ENCODE measurements at places on chromosomes 6 and 20.

DNA sequence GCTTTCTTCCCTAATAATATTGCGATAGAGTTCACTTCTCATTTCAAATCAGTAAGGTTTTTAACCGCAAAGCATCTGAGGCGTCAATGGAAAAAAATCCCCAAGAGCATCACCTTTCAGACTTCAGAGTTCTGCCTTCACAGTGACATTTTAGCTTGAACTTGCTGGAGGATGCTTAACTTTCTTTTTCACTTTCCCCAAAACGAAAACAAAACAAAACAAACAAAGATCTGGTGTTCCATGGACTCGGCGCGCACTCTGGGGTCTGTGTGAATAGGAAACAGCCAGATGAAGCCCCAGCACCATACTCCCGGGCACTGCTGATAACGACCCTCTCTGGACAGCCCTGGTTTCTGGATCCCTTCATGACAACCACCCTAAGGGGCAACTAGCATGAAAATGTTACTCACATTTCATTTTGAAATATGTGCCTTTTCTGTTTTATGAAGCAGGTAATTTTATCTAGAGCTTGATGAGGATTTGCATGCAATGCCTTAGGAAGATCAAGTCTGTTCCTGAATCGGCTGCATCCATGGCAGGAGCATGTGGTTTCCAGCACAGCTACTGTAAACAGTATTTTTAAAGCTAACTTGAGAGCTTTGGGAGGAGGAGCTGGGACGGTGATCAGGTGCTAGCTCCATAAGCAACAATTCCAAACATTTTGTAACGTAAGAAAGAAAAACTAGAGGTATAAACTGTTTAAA, 44.5 kb downstream of the RAMACL start:
- DNase-seq: no peak

GRCh38 chr20:33812908-33813462, 1.8 kb downstream of the CHMP4B start:
- no peak for DNase-seq

- no peak for DNase-seq
Observed at GRCh38 chr20:37387519-37388269, 41.8 kb downstream of the SRC start.

GRCh38 chr20:51100617-51101016, 77.7 kb upstream of the KCNG1 start:
- DNase-seq: no peak

DNA sequence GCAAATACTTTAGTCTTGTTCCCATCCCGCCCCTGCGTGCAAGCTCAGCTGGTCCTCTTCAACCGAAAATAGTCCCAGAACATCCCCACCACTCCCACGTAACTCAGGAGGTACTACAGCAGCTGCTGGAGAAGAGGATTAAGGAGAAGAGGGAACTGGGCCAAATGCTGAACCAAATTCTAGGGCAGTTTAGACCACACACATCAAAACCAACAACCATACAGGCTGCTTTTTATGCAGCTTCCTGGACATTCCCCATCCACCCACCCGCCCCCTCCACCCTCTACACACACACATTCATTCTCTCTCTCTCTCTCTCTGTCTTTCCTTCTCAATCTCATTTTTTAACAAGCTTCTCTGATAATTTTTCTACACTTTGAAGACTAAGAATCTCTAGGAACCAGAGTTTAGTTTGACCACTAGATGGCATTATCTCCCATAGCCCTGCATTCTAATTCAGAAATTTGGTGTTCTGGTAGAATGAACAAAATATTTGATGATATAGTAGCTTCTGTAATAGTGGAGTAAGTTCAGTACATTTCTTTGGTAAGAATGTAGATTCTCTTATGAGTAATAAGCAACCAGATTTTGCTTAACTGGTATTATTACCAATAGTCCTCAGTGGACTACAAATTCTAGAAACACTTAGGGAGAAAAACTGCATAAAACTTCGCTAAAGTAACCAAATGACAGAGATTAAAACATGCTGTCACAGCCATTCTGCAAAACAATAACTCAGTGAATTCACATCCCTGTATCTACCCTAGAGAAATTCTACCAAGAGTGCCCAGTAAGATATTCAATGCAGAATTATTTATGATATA, 52.1 kb upstream of the BEND6 start:
- DNase-seq: no peak

GRCh38 chr6:45462190-45463134, 84.7 kb upstream of the SUPT3H start:
- no peak for DNase-seq

GRCh38 chr6:170087941-170088581, 202.8 kb downstream of the DLL1 start:
- peak; percentile 45 for DNase-seq

DNA sequence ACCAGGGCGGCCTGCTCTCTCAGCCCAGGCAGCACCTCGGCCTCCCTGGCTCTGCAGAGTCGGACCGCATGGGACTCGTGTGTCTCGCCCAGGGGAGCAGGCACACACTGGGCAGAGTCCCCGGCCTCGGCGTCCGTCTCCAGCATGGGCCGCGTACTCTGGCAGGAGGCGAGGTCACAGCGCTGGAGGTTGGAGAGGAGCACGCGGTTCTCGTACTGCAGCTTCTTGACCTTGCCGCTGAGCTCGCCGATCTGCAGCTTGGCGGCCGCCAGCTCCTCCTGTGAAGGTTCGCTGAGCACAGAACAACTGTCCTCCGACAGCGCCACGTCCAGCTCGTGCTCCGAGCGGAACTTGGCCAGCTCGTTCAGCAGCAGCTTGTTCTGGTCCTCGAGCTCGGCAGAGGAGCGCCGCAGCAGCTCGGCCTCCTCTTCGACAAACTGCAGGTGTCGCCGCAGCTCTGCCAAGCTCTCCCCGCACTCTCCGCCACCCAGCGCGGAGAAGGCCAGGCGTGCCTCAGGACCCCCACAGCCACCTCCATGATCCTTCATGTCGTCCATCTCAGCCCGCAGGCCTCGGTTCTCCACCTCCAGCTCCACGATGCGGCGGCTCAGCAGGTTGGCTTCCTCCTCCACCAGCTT, 42.0 kb upstream of the DSN1 start:
- no peak for DNase-seq

- no peak for DNase-seq
Observed at GRCh38 chr20:46206992-46207549, 89.0 kb downstream of the CD40 start.

DNA sequence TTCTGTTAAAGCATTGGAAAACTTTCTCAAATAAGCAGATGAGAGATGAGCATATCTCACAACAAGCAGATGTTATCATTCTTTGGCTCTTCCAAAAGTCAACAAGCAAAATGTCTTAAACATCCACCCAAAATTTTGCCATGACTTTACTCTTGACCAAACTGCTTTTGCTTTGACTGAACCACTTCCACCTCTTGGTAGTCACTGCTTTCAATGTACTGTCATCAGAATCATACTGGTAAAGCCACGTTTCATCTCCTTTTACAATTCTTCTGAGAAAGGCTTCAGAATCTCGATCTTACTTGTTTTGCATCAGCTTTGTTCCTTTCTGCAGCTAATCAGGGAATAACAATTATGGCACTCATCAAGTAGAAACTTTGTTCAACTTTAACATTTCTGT, 498.5 kb upstream of the GJE1 start:
- no peak for DNase-seq

- no peak for DNase-seq
Observed at GRCh38 chr6:88895911-88896310, 67.5 kb downstream of the RNGTT start.

DNA sequence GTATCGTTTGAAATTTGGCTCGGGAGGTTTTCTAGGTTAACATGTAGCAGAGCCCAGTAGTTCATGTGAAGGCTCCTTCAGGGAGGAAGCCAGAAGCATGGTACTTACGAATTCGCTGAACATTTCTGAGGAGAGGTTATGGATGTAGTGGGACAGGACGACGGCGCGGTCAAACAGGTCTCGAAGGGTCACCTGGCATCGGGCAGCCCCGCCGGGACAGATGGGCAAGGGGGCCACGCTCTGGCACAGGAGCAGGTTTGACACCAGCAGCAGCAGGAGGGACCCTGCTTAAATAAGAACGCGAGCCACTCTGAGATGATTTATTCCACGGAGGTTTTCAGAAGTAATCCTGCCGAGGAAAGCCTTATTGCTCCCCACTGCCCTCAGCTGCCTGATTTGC, 2.5 kb downstream of the PRL start:
- no peak for DNase-seq

- DNase-seq: no peak
Observed at GRCh38 chr20:17129089-17129488, 97.8 kb upstream of the PCSK2 start.

- no peak for DNase-seq
Observed at GRCh38 chr20:43124241-43124640, 65.5 kb downstream of the PTPRT start.

GRCh38 chr20:36180323-36180722, 25.8 kb downstream of the EPB41L1 start:
- no peak for DNase-seq

GRCh38 chr20:62159839-62160238, 16.3 kb downstream of the SS18L1 start:
- DNase-seq: no peak

DNA sequence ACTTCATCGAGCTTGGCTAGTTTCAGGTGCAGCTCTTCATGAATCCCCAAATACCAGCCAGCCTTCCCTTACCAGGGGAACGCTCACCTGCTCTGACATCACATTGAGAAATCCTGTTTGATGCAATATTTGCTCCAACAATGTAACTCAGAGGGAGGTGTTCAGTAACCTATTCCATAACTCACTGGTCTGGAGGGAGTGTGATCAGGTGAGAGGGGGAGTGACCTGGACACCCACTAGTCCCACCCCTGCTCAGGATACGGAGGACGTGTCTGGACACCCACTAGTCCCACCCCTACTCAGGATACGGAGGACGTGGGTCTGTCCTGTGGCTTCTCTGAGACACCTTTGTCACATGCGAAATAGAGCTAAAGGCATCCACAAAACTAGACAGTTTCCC, 70.3 kb downstream of the HUS1B start:
- DNase-seq: no peak

GRCh38 chr6:138541823-138542481, 42.7 kb upstream of the NHSL1 start:
- DNase-seq: no peak

DNA sequence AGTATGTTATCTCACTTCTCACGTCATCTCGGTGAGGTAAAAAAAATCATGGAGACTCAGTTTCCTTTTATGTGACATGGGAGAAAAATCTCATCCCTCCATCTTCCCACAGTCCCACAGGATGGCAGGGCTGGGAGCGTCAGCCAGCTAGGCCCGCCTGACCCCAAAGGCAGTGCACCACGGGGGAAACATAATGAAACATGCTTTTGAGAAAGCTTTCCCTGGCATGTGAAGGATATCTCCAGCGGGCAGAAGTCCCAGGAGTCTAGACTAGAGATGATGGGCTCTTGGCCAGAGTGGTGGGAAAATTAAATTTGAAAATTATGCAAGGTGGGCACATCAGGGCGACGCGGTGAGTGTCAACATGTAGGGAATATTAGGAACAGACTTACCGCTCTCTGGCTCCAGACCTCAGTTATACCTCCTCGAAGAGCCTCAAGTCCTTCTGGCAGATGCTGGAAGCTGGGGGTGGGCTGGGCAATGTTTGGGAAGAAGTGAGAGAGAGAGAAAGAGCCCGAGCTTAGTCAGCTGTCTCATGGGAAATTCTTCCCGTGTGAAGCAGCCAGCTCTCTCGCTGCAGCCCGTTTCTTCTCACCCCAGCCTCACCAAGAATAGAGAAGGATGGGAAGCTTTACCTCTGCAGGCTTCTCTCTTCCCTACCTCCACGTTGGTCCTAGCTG, 52.3 kb downstream of the MOCS1 start:
- no peak for DNase-seq

DNA sequence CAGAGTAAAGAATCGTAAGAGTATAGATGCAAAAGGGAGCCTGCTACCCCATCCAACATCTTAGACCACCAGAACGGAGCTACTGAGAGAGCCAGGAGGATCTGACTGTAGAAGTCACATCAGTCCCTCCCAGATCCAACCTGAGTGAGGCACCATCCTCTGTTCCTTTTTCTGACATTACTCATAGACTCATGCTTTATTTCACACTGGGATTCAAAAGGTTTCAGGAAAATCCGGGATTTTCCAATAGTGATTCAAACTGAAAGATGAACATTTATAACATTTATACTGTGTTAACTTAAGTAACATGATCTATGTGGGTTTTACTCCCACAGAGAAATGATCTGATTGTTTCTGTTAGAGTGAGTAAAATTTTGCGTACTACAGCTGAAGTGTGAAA, 868.6 kb upstream of the GJE1 start:
- no peak for DNase-seq

- peak; percentile 41 for DNase-seq
Observed at GRCh38 chr20:63177134-63177784, 38.7 kb downstream of the YTHDF1 start.

DNA sequence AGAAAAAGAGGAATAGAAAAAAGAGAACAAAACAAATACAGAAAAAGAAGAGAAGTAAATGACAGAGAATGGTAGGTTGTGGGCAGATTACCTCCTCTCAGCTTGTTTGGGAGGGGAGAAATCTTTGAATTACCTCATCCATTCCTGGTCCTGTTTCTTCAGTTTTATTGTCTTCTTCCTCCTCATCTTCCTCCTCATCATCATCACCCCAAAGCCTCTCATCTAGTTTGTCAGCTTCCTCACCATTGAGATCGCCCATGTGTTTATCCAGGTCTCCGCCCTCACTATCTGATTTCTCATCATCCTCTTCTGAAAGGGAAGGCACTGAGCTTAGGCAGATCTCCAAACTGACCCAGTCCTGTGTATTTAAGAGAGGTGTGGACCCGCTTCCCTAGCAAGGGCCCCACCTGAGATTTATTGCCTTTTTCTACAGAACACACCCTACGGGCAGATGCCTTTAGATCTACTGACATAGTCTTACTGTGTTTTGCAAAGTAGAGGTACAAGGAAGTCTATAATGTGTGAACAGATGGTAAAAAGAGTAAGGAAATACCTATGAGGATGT, 24.2 kb upstream of the LYRM2 start:
- no peak for DNase-seq

DNA sequence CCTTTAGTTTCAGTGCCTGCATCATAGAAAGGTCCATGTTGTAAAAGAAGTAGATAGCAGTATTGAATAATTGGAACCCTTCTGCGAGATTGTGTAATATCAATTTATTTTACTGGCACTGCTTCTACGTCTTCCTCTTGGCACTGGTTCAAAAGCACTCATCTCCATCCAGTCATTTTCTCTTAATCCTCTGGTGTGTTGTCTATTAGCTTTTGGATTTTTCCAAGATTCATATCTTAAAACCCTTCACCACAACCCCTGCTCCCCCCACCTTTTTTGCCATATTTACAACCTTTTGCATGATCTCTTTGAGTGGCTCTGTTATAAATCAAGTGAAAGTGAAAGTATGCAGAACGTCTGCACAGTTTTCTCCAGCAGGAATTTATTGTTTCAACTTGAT, 76.6 kb upstream of the HSF2 start:
- DNase-seq: no peak

DNA sequence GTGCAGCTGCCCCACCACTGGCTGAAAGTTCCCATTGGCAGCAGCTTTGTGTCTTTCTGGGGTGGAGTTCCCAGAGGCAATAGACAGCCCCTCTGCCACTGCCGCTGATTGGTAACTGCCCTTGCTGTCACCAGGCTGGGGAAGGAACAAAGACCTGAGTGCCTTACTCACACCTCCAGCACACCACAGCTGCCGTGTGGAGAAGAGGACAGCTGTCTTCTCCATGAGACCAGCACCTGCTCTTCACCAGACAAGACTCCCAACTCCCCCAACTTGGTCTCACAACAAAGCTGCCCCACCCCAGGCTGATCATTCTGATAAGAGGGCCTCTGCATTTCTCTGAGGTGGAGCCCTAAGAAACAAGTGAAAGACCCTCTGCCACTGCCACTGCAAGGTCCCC, 39.7 kb upstream of the PTCHD4 start:
- no peak for DNase-seq
